ENCODE measurements at places on chromosomes 4 and X.
A peak's percentile ranks its signal among the peaks of the same experiment; 100 is the strongest.

GRCh38 chrX:31604629-31605221, 532.9 kb upstream of the FTHL17 start:
- no peak for DNase-seq

DNA sequence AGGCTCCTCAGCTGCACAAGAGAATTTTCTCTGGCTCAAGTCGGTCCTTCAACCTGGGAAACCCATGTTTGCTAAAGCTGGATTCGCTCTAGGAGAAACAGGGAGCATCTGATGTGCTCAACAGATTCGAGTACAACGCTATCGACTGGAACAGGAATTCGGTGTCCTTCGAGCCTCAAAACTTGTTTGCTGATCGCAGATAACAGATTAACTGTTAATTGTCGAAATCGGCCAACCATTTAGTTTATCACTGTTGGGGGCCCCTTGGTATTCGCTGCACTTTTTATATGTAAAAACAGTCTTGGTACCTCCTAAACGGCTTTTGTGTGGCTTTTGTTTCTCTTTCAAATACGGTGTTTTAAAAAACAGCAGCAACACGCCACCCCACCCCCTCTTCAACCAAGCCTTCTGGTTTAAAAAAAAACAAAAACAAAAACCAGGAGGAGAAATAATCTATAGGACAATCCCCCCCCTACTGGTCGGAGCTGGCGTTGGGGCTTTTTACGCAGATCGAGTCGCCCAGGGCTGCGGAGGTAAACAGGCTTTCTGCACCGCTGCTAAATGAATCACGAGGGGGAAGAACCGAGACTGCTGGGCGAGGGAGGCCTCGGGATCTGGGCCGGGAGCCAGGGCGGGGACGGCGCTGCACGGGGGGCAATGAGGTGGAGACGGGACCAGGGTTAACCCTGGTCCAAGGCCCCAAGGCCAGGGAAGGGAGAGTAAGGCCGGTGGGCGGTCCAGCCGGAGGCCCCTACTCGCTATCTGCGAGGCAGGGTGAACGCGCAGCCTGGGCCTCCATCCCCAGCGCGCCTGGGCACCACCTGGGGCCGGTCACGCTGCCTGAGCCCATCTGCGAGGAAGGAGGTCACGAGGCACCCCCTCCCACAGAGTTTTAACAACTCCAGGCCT, 71.7 kb upstream of the BCOR start:
- peak; percentile 89 for DNase-seq

DNA sequence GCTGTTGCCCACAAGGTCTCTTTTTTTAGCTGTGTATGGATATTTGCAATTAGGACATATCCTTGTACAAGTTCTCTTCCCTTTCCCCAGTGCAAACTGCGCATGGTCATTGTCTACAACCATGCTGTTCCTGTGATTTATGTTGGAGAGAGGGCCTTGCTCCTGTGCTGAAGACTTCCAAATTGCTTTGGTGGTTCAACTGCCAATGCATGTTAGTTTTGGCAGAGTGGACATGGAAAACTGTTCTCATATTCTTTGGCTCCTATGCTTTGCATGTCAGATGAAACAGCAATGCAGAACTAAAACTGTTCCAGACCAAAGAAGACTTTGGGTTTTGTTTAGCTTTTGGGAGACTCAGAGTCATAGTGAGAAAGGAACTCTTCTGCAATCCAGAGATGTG, 148.8 kb upstream of the EDNRA start:
- no peak for DNase-seq

DNA sequence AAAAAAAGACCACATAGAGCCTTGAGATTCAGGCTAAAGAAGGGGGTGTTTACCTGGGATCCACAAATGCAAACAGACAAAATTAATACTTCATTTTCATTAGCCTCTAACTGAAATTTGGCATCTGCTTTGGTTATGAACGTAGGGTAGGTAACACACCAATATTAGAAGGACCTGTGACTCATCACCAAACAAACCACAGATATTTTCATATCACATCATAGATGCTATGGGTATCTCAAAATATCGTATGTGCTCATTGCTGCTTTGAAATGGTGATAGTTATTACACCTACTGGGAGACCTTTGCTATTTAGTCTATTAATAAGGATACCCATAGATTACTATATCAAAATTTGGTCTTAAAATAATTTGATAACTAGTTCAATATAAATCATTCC, 180.6 kb upstream of the MAP3K15 start:
- peak; percentile 27 for DNase-seq

- DNase-seq = no peak
Measured at GRCh38 chrX:43846558-43846957, 35.7 kb downstream of the MAOB start.
